Stimulated activated CD4-positive, alpha-beta T cell treated with anti-CD3 and anti-CD28 coated beads, Interleukin-15, amount 100 ng/mL, for 1 hour (primary cell): ENCODE measurements at places on chromosomes 2 and 18.

- DNase-seq = no peak
These were observed 278.9 kb downstream of the PRKCE start for GRCh38 chr2:45930396-45930792.

GRCh38 chr2:205589479-205589878, 92.8 kb upstream of the NRP2 start:
- DNase-seq = no peak

DNA sequence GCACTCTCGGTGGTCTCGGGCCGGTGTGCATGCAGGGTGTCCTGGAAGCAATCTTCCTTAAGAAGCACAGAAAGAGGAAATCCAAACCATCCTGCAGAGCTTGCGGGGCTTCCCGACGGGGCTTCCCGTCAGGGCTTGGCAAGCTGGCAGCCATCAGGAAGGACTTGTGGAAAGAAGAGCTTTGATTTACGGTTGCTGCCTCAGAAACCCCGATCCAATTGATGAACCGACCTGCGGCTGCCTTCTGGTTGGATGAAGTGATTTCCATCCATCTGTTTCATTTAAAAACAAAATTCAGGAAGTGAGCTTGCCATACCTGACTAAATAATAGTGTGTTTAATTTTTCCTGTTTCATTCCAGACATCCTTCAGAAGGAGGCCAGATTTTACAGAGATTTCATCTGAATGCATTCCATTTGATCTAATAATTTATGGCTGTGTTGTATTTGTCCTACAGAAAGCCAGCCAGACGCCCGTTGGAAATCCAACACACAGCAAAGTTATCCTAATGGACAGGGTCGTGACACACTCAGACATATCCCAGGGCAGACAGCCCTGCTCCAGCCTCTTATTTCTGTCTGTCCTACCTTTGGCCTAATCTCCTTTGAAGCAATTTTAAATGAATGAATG, 141.3 kb downstream of the SEPTIN10 start:
- no peak for DNase-seq

- peak; percentile 28 for DNase-seq
These were observed at the start of gene KLF7 for GRCh38 chr2:207165121-207166038. Gene KLF7 (minus strand): TSS chr2:207165948. CDS start chr2:207165568, 380 bp downstream.

- no peak for DNase-seq
These were observed 31.9 kb downstream of the PIKFYVE start for GRCh38 chr2:208297961-208298360.

DNA sequence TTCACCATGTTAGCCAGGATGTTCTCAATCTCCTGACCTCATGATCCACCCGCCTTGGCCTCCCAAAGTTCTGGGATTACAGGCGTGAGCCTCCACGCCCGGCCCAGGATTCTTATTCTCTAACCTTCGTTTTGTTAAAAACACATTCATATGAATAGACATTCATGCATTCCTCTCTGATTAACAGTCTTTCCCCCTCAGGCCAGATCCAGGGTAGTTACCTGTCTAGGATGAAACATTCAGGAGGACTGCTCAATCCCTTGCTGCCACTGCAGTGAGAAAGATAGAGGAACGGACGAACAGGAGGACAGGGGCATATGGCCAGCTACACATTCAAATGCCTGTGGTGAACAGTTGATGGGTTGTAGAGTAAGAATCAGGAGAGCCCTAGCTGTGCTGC, 39.6 kb upstream of the EPC2 start:
- DNase-seq = no peak

DNA sequence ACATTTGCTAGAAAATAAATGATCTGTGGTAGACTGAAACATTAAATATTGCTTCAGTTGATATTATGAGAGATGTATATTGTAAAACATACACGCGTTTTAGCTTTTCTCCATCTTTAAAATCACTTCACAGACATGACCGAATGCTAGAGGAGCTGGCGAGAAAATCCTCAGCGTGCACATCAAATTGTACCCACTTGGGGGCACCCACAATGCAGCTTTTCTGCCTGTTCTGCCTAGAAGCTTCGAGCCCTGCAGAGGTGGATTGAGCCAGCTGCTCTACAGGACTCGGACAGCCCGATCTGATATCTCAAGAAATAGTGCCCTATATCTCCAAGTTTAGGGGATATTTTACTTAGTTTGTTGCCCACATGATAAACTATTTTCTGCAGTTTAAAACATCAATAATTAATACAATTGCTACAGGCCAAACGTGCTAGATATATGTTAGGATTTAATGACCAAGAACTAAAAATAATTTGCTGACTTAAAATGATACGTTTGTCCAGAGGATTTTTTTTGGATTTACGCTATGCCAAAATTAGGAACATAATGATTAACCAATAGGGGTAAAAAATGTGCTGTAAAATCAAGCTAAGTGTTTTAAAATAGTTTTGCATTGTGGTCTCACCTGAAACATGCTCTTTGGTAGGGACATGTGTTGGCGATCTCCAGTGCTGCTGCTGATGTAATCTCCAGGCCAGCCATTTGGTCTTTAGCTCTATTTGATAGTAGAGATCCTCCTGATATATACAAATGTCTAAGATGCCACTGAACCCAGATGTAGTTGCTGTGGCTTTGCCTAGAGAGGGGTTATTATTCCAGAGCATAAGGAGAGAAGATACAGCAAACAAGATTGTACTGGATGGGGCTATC, 22.3 kb upstream of the ATP5MC3 start:
- DNase-seq = peak; percentile 10

DNA sequence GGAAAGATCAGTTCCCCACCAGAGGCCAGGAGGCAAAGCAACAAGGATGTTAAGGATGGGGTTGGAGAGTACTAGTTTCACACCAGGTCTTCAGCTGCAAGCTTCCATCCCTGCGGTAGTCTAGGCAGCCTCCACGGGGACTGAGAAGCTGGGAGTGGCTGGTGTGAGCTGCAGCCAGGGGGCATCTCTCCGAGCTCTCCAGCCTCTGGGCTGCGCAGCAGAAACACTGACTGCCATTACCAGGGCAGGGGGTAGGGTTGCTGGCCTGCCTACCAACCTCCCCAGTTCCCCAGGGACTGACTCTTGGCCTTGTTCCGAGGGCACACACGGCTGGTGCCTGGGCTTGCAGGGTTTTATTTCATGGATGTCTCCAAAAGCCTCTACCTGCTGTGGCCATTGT, 15.9 kb downstream of the GATA6 start:
- no peak for DNase-seq

- DNase-seq = no peak
These were observed 219.6 kb downstream of the ETAA1 start for GRCh38 chr2:67616749-67617148.

- no peak for DNase-seq
These were observed 20.0 kb downstream of the TMEM127 start for GRCh38 chr2:96245609-96246390.

DNA sequence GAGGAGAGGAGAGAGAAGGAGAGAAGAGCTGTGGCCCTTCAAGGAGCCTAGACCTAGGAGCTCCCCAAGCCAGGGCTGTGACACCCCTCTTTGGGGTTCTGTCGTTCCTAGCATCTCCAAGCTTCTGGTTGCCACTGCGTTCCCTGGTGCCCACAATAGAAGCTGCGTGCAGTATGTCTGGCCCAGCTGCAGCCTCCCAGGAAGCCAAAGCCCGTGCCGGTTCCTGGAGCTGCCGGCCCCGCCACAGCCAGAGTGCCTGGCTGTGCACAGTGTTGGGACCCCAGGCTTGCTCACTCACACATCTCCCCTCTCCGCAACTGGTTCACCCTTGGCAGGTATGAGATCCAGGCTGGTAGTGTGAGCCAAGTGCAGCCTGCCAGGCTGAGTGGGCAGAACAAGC, 367.7 kb upstream of the MC4R start:
- no peak for DNase-seq

GRCh38 chr2:180695586-180696401, 284.6 kb upstream of the UBE2E3 start:
- DNase-seq = no peak

- no peak for DNase-seq
These were observed 825.1 kb upstream of the CNTNAP5 start for GRCh38 chr2:123200035-123200434.

DNA sequence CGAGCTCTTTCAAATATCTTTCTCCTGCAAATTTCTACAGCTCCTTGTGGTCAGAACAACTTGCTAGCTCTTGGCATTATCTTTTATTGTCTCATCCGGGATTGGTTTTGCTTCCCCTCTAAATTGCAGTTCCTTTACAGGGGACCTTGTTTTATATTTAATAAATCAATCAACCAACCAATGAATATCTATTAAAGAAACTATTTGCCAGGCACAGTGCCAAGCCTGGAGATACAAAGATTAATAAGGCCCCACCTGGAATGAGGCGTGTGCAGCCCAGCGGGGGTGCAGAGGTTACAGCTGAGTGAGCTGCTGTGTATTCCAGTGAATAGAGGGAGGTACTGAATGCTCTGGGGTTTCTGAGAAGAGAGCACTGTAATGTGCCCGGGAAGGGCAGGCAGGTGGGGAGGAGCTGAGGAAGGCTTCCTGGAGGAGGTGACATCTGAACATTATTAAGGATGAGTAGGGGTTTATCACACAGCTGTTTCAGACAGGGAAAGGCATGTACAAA, 51.8 kb downstream of the LIPG start:
- DNase-seq = no peak

DNA sequence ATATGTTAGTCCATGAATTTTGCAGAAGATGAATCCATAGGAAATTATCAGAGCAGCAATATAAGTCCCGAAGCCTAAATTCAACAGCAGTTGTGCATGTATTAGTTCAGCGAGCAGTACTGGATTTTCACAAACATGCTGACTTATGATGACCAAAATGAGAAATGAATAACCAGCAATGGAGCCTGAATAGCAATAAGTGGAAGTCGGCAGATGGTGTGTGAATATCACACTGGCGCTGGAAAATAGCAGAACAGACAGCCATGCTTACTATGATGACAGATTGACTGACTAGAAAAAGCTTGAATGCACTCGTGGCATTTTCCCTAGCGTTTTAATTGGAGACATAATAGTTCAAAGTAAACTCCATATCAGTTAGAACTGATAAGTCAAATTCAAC, 1114.5 kb downstream of the DSC3 start:
- no peak for DNase-seq

DNA sequence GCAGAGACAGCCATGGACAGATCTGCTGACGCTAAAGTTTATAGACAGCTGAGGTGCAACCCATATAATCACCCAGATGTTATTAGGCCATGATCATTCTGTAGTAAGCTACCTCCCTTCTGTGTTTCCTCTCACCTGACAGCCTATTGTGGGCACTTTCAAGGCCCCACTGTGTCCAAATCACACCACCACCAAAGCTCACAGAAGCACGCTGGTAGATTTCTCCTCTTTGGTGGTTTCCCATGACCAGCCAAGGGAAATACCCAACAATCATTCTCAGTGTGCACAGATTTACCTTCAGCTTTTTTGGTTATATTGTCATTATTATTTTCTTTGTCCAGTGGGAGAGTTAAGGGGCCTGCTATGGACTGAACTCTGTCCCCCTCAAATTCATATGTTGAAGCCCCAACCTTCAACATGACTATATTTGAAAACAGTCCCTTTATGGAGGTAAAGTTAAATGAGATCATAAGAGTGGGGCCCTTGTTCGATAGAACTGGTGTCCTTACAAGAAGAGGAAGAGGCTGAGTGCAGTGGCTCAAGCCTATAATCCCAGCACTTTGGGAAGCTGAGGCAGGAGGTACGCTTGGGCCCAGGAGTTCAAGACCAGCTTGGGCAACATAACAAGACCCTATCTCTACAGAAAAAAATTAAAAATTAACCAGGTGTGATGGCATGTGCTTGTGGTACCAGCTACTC, 74.0 kb upstream of the MSH6 start:
- no peak for DNase-seq

DNA sequence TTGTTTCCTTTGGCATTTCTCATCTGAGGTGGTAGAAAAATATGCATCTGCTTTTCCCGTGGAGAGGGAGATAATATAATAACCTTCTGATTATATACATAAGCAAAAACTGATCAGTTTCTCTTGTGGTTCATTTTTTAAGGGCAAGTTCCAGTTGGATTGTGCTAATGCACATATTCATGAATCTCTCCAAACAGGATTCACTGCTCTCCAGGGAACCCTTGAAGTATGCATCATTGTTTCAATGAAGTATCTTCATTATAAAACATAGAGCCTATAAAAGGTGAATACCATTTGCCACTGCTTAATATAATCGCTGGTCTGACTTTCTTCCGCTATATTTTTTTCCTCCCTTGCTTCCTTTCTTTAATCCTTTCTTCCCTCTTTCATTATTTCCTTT, 384.7 kb downstream of the FIGN start:
- DNase-seq = no peak
